Lung microvascular endothelial cell (primary cell): ENCODE measurements at places on chromosomes 6 and 20.

DNA sequence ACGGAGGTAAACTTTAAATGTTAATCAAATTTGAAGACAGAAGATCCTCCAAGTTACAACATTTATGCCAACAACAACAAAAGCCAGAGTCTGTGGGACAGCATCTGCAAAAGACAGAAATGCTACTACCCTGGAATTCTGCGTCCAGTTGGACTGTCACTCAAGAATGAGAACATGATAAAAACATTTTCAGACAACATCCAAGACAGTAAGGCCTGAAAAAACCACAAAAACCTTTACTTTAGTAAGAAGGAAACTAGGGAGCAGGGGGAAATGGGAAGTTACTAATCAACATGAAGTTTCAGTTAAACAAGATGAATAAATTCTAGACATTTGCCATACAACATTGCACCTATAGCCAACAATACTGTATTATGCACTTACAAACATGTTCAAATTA lies 77.6 kb downstream of the MLIP start:
- DNase-seq, result no peak

GRCh38 chr6:52423448-52423847 lies 3.3 kb downstream of the EFHC1 start:
- DNase-seq, result no peak

- DNase-seq, result no peak
Observed at GRCh38 chr6:137967689-137968454, 100.8 kb downstream of the TNFAIP3 start.

- DNase-seq, result no peak
Observed at GRCh38 chr6:10891960-10892359, 5.1 kb downstream of the SYCP2L start.

DNA sequence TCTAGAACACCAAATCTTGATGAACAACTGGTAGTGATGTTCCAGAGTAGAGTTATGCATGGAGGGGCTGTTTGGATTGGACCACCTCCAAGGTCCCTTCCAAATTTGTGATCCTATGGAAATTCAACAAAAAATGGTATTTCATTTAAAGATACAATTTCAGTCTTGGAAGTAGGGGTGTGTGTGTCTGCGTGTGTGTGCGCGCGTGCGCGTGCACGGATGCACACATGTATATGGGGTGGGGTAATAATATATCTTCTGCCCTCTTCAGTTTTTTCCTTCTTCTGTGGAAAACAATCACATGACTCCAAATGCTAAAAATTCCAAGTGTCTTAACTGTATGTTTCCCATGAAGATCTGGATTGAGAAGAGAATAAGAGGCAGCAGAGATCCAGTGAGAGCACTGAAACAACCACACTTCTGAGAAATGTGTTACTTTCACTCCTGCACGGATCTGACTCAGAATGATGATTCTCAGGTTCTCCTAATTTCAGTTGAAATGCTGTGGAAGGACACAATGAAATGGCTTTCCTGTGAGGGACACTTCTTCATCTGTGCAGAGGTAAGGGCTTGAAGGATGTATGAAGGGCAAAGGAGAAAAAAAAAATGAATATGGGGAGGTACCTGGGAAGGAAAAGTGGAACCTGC lies 10.6 kb upstream of the IL17F start:
- DNase-seq, result no peak

GRCh38 chr20:44886266-44886651 lies 754 bp downstream of the YWHAB start:
- DNase-seq, result no peak

- peak; percentile 97 for DNase-seq
Observed at GRCh38 chr6:79076782-79077641, 1.0 kb downstream of the PHIP start.

DNA sequence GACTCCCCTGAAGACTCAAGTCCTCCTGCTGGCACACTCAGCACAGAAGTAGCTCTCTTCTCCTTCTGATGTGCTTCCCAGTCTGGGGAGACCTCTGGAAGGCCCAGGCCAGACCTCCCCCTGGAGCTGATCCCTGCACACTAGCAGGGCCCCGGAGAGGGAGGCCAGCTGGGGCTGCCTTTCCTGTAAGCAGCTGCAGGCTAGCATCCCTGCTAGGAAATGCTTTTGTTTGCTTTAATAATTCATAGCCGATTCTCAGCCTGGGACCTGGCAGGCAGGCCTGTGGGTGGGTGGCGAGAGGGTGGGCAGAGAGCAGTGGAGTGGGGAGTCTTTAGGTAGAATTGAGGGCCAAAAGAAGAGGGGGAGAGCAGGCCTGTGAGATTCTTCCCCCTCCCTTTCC lies 5.2 kb downstream of the EBF4 start:
- no peak for DNase-seq
